ENCODE measurements at places on chromosomes 5 and 9.

- peak; percentile 60 for DNase-seq
Measured at GRCh38 chr9:15509931-15510788, 610 bp downstream of the PSIP1 start.

DNA sequence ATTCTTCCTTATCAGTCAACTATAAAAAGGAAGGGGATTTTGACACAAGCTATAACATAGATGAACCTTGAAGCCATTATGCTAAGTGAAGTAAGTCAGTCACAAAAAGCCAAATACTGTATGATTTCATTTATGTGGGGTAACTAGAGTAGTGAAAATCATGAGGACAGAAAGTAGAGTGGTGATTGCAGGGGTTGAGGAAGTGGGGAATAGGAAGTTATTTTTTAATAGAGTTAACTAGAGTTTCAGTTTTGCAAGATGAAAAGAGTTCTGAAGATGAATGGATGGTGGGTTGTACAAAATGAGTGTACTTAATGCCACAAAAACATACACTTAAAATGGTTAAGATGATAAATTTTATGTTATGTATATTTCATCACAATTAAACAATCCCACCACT is 65.4 kb upstream of the FAM174A start:
- DNase-seq = no peak

DNA sequence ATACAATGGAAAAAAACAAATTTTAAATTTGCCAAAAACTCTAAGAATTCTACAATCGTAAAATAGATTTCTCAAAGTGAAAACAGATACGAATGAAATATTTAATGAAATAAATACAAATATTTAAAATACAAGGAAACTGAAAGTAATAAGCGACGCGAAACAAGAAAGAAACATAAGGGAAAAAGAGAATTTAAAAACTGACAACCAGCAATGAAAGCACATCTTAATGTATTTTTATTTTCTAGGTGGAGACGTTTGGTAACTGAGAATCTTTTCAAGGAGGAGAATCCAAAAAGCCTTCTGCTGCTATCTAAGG is 1.0 kb downstream of the ANXA2R start:
- no peak for DNase-seq

DNA sequence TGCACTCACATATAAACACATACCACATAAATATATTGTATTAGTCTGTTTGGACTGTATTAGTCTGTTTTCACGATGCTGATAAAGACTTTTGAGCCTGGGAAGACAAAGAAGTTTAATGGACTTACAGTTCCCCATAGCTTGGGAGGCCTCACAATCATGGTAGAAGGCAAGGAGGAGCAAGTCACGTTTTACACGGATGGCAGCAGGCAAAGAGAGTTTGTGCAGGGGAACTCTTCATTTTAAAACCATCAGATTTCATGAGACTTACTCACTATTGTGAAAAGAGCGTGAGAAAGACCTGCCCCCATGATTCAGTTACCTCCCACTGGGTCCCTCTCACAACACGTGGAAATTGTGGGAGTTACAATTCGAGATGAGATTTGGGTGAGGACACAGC is 133.4 kb downstream of the FER start:
- no peak for DNase-seq

GRCh38 chr9:134689321-134690181 is 47.9 kb downstream of the COL5A1 start:
- peak; percentile 30 for DNase-seq

Measured in NAMALWA (cell line).